ENCODE measurements at places on chromosomes 5 and 9. TPM values are rescaled to one million over a fixed set of nuclear protein-coding genes. Genes with fewer than 3 reads are reported as not detected.

EQTN gene
- total RNA-seq = not detected

TNC gene
- total RNA-seq = 1.6 TPM

EPB41L4B gene
- 0.16 TPM for total RNA-seq

ZNF79 gene
- 11.7 TPM for total RNA-seq

PCDHGC5 gene
- 0.32 TPM for total RNA-seq

TAF11L10 gene
- not detected for total RNA-seq

ACER2 gene
- 9.7 TPM for total RNA-seq

CDH9 gene
- not detected for total RNA-seq

IFNA16 gene
- not detected for total RNA-seq

DND1 gene
- 0.49 TPM for total RNA-seq

TLX3 gene
- not detected for total RNA-seq

PTPN3 gene
- 2.7 TPM for total RNA-seq

ADAMTSL1 gene
- total RNA-seq = 19.6 TPM

ANKHD1 gene
- total RNA-seq = 120 TPM

MYMK gene
- not detected for total RNA-seq

SLC6A3 gene
- not detected for total RNA-seq

ANKRD18B gene
- 0.49 TPM for total RNA-seq

ADAMTS2 gene
- 0.88 TPM for total RNA-seq

GCNT4 gene
- total RNA-seq = 0.25 TPM

C9orf152 gene
- not detected for total RNA-seq

GARIN3 gene
- not detected for total RNA-seq

C5orf58 gene
- not detected for total RNA-seq

KIF12 gene
- total RNA-seq = not detected

CMYA5 gene
- total RNA-seq = not detected

LCN1 gene
- total RNA-seq = not detected

FCN1 gene
- total RNA-seq = not detected

ST8SIA4 gene
- 9.4 TPM for total RNA-seq

ENG gene
- total RNA-seq = 76.9 TPM
